ENCODE measurements at places on chromosomes 7 and 10.

DNA sequence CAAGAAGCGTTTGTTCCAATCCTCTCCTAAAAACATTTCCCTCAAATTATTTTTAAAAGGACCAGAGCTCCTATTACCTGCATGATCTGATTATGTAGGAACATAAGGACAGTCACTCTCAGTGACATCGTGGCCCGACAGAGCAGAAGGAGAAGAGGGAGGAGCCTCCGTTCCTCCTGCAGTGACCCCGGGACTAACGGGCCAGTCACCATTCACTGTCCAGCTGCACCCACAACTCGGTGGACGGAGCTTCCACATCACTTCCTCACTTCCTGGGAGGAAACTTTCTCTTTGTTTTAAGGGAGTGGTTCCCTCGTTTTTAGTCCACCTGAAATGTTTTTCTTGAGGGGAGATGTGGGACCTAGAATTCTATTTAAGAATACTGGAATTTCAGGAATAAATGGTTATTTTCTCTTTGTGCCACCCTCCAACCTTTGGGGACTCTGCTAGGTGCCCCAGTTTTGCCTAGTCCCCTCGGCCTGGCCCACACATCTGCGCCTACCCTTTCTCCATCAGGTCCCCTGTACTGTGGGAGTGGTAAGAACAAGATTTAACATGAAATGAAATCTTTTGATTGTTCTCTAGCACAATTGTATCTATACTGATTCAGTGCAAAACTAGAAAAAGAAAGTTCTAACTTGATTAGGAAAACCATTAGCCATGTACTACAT, 173.5 kb upstream of the RNF32 start:
- DNase-seq = no peak

- no peak for DNase-seq
These were observed 166.1 kb downstream of the TPST1 start for GRCh38 chr7:66371096-66371824.

- DNase-seq = no peak
These were observed 810 bp downstream of the OPN4 start for GRCh38 chr10:86655173-86655540.

- DNase-seq = no peak
These were observed 132.9 kb upstream of the WNT16 start for GRCh38 chr7:121195874-121196273.

DNA sequence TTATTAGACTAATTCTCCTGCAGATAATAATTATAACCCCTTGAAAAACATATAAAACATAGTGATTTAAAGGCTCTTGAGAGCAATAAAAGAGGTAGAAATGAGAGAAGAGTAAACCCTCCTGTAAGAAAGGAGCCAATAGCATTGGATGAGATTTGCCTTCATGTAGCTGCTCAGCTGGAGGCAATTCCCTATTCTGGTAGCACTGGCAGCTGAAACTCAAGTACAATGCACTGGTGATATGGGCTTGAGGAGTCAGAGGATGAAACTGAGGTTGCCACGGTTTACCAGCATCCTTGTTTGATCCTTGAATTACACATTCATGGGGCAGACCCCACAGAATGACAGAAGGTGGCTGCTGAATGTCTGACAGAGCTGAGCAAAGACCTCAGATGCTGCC, 76.4 kb downstream of the CTTNBP2 start:
- DNase-seq = no peak

DNA sequence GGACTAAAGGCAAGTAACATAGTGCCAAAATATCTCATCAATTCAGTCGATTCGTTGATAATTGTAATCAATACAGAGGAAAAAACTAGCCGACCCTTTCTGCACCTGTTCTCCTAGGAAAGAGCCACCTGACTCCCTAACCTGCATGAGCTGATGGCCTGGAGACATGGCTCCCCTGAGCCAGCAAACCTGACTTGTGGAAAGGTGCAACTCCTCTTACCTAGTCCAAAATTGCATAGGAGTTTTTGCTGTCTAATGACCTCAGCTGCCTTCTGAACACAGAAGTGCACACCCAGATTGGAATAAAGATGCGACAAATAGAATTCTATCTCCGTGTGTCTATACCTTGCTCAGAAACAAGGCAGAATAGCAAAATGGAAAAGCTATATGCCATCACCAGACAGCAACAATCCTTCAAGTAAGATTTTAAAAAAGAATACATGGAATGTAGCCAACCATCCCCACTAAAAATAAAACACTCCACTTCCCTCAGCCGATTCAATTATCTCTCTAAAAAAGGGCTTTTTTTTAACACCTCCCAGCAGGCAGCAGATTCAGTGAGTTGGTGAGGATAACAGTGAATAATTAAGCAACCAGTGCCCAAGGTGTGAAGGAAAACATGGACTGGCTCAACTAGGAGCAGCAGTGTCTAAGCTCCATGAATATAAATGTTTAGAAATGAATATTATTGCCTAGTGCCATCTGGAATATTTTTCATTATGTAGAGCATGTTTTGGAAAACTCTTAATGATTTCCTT, 26.6 kb upstream of the LMTK2 start:
- DNase-seq = no peak

All from stimulated activated CD4-positive, alpha-beta T cell treated with anti-CD3 and anti-CD28 coated beads, Interleukin-1b, Interleukin-23, amount 100 ng/mL, for 1 hour (primary cell).